CD4-positive, alpha-beta T cell treated with Interferon gamma for 1 hour (primary cell): ENCODE measurements at places on chromosomes 7 and 10.

DNA sequence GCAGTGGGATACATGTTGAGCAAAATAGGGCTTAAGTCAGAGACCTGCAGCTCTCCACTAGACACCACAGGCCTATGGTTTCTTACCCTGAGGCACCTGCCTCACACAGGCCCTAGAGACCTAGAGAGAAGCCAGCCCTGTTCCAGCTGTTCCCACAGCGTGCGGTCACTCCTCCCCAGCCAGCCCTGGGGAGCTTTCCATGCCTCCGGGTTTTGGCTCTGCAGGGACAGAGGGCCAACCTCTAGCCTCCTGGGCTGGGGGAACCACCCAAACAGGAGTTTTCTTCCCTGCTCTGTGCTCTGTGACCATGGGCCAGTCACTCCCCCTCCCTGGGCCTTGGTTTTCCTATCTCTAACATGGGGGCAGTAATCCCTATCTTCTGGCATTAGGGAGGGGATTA lies 33.0 kb downstream of the SH2B2 start:
- DNase-seq, result no peak

DNA sequence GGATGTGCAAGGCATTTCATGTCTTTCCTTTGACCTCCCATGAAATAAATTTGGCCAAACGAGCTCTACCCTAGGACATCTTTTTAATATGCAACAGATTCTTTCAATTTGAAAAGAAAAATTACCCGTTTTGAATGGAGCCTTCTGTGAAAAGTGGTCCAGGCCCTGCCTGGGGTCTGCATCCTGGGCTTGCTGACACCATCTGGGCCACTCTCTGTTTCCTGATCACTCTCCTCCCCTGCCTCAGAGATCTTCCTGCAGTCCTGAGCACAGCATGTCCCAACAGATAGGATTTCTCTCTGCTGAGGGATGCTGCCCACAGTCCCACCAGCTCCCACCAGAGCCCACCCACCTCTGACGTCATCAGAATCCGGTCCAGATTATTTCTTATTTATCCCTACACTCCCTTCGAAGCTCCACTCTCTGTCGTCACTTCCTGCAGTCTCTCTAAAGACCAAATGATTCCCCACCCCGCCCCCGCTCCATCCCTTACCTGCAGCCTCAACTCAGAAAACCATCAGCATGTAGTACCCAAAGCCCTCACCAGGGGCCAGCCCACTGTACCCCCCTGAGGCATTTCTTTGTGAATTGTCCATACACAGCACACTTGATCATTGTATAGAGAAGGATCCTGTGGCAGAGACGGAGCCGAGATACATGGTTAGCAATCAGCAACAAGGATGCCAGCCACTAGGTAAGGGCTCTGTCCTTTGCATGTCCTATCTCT lies 192.1 kb upstream of the MGMT start:
- DNase-seq, result no peak

DNA sequence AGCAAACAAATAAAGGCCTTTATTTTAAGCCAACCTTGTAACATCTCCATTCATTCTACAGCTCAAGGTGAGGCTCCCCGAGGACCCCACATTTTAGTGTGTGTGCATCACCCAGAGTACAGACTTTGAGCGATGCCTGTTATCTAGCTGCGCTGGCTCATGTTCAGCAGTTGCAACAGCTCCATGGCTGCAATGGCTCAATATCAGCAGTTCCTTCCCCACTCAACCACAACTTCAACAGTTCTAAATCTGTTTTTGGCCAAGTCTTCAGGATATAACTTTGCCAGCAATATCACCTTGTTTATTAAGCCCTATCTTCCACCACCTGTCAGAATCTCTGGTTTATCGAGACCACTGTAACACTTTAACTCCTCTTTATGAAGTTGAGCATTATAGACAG lies 95.8 kb downstream of the WNT2 start:
- DNase-seq, result no peak

DNA sequence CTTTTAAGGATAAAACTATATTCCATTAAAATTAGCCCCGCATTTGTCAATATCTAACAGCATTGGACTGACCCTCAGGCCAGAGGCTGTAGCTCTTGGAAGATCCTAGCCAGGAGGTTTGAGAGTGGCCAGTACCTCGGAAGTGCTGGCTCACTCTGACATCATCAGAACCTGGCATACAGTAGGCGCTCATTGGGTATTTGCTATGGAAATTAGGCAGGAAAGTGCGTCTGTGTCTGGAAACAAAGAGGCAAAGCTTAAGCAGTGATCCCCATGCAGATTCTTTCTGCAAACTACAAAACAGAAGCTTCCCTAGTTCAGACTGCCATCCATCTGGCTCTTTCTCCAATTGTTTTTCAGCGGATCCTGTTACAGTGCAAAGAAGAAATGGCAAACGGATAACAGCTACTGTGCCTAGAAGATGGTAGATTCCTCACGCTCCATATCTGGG lies 1.7 kb upstream of the PRKCQ start:
- no peak for DNase-seq

DNA sequence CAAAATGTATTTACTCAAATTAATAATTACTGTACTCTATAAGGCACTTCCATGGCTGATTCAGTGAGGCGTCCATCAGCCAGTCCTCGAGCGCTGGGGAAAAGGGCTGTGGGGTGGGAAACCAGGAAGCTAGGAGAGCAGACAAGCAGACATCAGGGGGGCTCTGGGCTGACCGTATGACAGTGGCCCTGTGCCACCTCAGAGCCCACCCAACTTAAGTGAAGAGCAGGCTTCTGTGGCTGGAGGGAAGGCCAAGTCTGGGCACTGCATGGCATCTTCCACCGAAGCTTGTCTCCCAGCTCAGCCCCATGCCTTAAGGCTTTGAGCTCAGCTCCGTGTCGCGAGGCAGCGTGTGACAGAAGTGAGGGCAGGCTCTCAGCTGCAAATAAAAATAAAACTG lies 464.5 kb upstream of the ZMIZ1 start:
- no peak for DNase-seq

- DNase-seq, result no peak
These were observed 8.3 kb downstream of the BCL7B start for GRCh38 chr7:73549176-73549575.

DNA sequence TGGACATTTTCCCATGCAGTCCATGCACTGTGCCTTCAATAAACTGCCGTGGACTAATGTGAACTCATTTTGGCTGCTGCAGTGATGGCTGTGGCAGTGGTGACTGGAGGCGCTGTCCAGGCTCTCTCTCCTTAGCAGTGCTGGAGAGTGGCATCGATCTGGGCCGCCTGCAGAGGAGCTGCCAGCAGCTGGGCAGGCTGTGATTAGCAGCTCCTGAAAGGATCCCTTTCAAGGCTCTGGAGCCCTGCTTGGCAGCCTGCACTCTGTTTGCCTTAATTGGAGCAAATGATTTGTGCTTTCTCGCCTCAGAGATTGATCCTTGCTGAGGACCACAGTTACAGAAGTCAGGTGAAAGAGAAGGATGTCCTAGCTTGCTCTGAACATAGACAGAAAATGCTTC lies 130.1 kb upstream of the VWC2 start:
- DNase-seq, result no peak

- no peak for DNase-seq
These were observed 7.7 kb upstream of the INSIG1 start for GRCh38 chr7:155289949-155290501.

GRCh38 chr10:5485290-5485689 lies 14.1 kb downstream of the CALML5 start:
- no peak for DNase-seq

- DNase-seq, result no peak
These were observed 174.2 kb downstream of the PLXNA4 start for GRCh38 chr7:132402096-132402495.

- no peak for DNase-seq
These were observed 50.4 kb downstream of the FAM171A1 start for GRCh38 chr10:15320522-15321203.

DNA sequence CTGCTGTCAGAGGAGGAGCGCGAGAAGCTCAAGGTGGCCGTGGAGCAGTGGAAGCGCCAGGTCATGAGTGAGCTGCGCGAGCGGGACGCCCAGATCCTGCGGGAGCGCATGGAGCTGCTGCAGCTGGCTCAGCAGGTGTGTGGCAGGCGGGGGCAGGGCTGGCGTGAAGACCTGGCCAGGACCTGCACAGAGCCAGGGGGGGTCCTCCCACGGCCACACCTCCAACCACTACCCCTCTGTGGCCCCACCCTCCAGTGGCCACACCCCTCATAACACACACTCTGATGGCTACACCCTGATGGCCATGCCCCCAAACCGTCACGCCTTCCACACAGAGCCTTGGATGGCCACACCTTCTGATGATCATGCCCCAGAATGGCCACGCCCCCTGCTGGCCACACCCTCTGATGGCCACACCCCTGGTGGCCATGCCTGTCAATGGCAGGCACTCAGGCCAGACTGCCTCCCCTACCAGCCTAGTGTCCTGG lies 23.4 kb upstream of the DPYSL4 start:
- DNase-seq, result no peak

DNA sequence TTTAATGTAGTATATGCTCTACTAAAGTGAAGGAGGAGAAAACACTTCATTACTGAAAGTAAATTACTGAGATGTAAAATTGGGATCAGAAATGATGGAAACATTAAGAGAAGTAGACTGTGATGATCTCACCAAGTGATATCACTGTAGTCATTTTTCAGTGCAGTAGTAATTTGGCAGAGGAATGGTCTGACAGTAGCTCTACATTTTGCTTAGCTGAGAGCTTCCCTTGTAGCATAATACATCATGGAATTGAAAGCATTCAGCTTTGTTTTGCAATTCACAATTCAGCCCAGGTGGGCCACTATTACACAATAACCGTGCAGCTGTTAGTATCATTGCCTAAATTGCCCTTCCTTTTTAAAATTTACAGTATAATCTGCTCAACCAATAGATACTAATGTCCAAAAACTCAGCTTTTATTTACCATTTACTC lies 19.4 kb upstream of the CABCOCO1 start:
- no peak for DNase-seq

- DNase-seq, result no peak
These were observed 85.1 kb downstream of the CARD11 start for GRCh38 chr7:2958416-2959102.

DNA sequence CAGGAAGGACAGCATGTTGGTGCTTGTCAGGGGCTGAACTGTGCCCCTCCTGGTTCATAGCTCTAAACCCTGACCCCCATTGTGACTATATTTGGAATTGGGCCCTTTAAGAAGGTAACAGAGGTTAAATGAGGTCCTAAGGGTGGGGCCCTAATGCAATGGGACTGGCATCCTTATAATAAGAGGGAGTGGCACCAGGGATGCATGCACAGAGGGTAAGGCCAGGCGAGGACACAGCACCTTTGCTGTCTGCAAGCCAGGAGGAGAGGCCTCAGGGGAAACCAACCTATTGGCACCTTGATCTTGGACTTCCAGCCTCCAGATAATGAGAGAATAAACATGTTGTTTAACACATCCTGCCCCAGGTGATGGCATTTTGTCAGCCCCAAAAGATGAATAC lies 61.3 kb upstream of the EBF3 start:
- DNase-seq, result no peak

GRCh38 chr7:70502117-70502863 lies 629.7 kb upstream of the GALNT17 start:
- DNase-seq, result no peak

DNA sequence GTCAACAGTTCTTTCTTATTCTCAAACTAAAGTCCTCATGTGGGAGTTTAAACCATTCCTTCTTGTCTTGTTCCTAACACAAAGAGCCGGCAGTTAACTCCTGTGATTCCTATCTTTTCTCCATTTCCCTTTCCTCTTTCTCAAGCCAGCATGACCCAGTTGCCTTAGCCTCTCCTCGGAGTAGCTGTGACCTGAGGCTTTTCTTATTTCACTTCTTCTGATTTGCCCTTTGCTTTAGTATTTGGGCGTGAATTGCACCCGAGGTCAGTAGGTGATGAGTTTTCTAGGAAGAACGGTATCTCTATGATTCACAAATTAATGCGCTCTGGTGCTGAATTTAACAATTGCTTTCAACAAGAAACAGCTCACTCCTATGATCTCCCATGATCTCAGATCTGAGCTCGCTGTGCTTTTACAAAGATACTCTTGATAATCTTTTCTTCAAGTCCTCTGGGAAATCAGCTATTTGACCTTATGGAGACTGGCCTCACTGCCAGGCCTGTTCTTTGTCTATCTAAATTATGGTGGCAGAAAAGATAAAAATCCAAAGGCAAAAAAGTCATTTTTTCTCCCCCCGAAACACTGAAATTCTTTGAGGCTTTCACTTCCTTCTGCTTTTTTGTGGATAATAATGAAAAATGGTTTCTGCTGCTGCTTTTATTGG lies 184.6 kb downstream of the JCAD start:
- no peak for DNase-seq
